ENCODE measurements at places on chromosomes 11 and 22.

- no peak for DNase-seq
Observed at GRCh38 chr22:32413719-32414118, 1.7 kb upstream of the RTCB start.

DNA sequence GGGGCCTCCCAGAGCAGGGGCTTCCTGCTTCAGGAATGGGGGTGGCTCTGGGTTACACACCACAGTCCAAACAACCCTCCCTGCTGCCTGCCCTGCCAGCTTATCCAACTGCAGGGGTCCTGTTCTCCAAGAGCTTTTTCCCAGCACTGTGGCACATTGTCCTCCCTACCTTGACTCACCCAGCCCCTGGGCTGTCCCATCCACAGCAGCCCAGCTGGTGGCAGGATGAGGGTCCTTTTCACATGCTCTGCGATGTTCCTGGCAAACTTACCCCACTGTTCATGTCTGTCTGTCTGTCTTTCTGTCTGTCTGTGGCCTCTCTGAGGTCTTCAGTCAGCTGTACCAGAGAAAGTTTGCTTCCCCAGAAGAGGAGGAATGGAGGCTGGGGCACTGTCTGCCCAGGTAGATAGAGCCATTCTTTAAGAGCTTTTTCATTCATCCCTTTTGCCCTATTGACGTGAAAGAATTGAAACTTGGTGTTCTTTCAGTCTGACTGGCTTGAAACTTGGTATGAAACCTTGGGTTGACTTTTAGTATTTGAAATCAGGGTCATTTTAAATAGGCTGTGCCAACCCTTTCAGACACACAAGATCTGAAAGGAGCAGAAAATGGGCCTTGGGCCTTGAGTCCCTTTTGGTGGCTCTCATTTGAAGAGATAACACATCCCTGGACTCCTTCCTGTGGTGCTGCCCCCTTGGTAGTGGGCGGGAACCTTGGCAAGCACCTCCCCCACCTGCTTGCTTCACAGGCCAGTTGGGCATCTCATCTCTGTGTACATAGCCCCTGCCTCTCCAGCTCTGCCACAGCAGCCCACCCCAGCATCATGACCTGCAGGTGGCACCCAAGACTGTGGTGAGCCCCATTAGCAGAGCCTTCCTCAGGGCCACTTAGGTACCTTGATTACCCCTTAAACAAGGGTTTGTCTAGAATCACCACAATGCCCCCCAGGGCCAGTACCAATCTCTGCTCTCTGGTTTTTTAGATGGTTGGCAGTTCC is 74.6 kb upstream of the SUSD2 start:
- no peak for DNase-seq

- no peak for DNase-seq
Observed at GRCh38 chr11:61120099-61120705, 17.9 kb downstream of the CD5 start.

DNA sequence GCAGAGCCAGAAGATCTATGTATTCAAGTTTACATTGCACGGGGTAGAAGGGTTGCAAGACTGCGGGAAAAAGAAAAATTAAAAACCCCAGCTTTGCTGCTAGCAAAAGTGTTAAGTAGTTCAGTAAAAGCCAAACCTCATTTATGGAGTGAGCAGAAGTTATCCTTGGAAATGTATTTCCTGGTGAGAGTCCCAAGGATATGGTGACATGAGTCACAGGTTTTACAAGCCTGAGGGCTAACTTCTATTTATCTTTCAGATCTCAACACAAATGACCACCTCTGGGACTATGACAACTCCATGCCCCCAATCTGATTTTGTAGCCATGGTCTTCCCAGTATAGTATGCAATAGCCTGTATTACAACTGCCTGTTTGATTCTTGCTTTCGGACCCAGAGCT is 26.1 kb downstream of the ABTB2 start:
- no peak for DNase-seq

DNA sequence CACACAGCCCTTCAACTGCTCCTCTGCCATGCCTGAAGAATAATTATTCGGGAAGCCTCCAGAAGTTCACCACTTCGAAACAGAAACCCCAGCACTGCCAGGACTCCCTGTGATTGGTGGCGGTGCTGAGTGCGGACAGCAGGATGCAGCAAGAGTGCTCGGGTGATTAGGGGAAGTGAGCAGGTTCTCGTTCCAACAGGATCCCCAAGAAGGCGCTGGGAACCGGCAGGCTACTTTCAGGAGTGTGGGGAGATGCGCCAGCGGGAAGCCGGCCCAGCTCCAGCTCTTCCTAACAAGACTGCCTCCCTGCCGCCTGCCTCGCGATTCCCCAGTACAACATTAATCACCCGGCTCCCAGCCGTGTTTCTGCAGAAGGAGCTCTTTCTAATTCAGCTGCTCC is 630.2 kb downstream of the BRD1 start:
- DNase-seq: no peak

DNA sequence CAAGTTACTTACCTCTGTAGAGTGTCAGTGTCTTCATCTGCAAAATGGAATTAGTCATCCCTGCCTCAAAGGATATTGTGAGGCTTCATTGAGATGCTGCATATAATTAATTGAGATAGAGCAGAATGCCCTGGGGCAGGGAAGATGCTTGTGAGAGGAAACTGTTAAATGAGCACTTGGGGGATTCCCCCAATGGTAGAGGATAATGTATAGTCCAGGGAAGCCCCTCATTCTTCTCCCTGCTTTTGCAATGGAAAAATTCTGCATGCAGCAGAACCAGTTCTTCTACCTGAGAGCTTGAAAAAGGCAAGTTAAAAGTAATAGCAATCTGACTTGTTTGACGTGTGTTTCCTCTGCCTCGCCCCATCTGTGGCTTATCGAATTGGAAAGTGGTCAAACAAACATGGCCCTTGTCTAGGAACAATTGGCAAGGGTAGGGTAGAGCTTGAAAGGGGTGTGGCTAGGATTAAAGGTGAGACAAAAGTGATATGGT is 90.9 kb downstream of the NAV2 start:
- no peak for DNase-seq
